Putamen (tissue), 1 donor: ENCODE measurements at places on chromosomes 12 and 14.

DNA sequence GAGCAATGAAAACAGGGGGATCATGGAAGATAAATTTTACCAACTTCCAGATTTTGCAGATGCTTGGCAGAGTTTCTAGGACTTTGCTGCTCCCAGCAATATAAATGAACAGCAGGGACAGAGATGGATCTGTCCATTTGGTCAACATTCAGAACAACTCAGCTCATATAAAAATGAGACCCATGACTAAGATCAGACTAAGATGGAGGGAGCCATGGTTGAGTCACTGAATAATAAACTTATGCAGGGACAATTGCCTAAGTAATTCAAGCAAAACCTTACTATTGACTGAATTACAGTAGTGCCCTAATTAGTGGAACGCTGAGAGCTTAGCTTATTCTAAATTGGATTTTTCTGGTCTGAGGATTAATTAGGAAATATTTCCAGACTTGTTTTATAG, 205.1 kb downstream of the SLC5A8 start:
- DNase-seq = no peak

- no peak for DNase-seq
These were observed 39.6 kb upstream of the SFSWAP start for GRCh38 chr12:131671276-131671675.

DNA sequence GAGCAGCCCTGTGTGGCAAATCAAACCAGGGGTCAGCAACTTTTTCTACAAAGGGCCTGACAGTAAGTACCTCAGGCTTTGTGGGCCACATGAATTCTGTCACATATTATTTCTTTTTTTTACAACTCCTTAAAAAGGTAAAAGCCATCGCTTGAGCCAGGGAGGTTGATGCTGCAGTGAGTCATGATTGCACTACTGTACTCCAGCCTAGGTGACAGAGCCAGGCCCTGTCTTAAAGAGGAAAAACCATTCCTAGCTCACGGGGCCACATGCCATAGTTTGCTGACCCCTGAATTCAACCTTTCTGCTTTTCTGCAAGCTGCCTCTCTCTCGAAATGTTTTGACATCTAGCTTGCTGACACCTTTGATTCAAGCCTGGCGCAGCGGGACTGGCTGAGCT, 55.1 kb upstream of the CORO1C start:
- no peak for DNase-seq

DNA sequence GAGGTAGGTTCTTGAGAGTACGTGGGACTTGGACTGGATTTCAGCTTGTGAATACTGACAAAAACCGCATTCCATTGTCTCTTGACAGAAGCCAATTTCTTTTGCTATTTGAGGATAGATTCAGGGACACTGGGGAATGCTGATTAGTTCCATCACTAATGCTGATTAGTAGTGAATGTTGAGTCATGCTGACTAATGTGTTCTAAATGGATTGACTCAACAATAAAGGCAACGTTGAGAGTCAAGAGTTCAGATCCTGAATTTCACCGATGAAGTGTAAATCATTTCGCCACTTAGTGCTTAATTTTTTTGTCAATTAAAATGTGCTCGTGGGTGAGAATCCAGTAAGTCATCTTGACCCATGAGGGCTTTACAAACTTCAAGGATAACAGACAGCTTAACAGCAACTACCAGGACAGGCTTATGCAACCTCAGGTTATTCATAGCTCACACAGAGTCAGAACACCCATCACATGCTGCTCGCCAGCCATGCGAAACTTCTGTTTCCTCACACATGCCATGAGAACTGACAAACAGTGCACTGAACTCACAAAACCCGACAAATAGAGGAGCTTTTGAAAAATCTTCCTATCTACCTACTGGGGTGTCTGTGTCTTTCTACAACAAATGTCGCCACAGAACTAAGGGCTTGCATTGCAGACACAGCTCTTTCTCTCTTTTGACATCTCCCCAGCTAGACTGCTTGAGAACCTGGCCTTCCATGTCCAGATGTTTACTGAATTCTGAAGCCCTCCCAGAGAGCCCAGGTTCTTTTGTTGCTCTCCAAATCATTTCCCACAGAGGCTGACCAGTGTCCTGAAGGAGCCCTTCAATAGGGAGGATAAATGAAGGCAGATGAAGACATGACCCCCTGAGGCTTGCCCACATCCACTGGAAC, 316.4 kb downstream of the ZFP36L1 start:
- peak; percentile 66 for DNase-seq

GRCh38 chr14:89430391-89431236, 13.6 kb upstream of the FOXN3 start:
- DNase-seq = no peak

DNA sequence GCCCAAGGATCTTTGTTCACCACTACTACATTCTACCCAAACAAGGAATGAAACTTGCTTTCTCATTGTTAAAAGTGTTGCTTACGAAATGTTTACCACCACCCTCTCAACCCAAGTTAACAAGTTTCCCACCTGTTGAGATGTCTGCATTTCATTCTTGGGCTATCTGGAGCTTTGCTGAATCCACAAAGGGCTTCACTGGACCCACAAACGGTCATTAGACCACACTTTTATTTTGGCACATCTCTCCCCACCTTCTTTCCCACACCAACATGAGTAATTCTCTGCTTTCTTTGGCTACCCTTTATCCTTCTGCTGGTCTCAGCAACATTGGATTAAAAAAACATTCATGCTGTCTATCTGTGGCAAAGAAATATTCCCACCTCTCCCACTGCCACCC, 78.0 kb downstream of the TMEM260 start:
- DNase-seq = no peak

DNA sequence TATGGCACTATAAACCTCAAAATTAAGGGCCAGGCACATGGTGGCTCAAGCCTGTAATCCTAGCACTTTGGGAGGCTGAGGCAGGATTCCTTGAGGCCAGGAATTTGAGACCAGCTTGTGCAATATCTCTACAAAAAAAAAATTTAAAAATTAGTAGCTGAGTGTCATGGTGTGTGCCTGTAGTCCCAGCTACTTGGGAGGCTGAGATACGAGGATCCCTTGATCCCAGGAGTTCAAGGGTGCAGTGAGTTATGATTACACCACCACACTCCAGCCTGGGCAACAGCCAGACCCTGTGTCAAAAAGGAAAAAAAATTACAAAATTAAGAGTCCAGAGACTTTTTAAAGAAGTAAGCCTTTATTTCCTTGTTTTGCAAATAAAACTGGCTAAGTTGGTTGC, 1.8 kb upstream of the GCN1 start:
- DNase-seq = no peak

DNA sequence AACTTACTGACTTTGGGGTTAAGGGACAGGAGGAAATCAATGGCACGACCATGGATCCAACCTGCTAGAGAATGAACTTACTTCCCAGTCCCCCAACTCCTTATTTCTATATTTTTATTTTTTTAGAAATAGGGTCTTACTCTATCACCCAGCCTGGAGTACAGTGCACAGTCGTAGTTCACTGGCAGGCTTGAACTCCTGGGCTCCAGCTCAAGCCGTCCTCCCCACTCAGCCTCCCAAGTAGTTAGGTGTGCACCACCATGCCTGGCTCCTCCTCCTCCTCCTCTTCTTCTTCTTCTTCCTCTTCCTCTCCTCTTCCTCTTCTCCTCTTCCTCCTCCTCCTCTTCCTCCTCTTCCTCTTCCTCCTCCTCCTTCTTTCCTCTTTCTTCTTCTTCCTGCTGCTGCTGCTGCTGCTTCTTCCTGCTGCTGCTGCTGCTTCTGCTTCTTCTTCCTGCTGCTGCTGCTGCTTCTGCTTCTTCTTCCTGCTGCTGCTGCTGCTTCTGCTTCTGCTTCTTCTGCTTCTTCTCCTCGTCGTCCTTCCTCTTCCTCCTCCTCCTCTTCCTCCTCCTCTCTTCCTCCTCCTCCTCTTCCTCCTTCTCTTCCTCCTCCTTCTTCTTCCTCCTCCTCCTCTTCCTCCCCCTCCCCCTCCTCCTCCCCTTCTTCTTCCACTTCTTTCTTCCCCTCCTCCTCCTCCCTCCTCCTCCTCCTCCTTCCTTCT, 390.1 kb upstream of the RGS6 start:
- DNase-seq = no peak

DNA sequence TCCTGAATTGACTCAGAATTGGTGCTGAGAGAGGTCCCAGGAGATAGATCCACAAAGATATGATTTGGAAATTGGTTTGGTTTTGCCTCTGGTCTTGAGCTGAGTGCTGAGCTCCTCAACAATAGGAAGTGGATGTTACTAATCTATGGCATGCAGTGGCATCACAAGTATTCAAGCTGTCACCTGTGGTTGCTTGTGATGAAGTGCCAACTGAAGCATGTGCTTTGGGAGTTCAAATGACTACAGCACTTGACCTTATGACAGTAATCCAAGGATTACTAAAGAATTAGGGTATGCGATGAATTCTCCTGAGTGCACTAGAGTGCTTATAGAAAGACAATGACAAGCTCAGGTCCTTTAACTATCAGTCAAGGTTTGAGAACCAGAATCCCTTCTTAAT, 406.2 kb downstream of the NOVA1 start:
- DNase-seq = no peak

DNA sequence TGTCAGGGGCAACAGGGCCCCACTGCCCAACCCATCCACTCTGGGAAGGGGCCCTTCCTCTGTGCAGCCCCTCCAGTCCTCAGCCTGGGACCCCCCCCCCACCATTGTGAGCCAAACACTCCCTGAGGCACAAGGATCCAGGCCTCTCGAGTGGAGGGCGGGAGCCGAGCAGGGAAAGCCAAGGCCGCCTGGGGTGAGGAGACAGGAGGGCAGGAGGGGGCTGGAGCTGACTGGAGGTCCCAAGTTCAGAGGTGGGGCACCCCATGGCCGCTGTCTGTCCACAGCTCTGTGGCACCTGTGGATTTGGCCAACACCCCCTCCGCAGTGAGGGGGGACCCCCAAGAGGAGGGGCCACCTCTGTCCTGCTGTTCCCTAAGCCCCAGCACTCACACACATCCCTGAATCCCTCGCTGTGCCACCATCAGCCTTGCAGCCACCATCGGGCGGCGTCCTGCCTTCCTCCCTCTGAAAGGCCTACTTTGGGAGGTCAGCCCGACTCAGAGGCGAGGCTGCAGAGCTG, 25.4 kb upstream of the C14orf180 start:
- DNase-seq = no peak
